HCT116 (cell line): ENCODE measurements at places on chromosomes 12 and 14. TPM values are rescaled to one million over a fixed set of nuclear protein-coding genes. Genes with fewer than 3 reads are reported as not detected.

DNA sequence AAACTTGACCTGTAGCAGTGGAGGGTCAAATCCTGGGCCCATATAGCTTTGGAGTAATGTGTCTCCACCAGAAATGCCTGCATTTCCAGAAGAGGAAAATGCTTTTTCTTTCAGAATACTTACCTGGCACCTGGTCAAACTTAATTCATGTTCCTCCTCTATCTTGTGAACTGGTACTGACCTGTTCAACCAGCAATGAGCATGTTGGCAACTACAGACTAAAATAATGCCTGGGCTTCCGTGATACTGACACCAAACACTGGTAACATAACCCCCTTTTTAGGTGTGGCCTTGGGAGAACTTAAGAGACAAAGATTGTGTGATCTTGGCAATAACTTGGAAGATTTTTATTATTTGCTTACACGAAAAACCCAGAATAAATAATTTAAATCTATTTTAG lies 23.8 kb upstream of the MGST1 start:
- H3K4me3 ChIP-seq = no peak overlapping the region
- H3K36me3 ChIP-seq = no peaks in the 10 kb centered on the region
- H3K27me3 ChIP-seq = no peaks in the 10 kb centered on the region
- no peaks in the 10 kb centered on the region for H3K4me1 ChIP-seq
- no peak overlapping the region for H3K27ac ChIP-seq
- no peak for DNase-seq

GRCh38 chr14:93939304-93940229 lies 12.4 kb downstream of the FAM181A start:
- no peak overlapping the region for H3K27ac ChIP-seq
- H3K36me3 ChIP-seq = no peaks in the 10 kb centered on the region
- no peak overlapping the region for H3K4me3 ChIP-seq
- peaks cover 19% of the 10 kb centered on the region for H3K4me1 ChIP-seq

- no peaks in the 10 kb centered on the region for H3K36me3 ChIP-seq
- H3K4me1 ChIP-seq = peaks cover 31% of the 10 kb centered on the region
- H3K27ac ChIP-seq = peak overlapping the region; percentile 52
- DNase-seq = no peak
- H3K4me3 ChIP-seq = peak overlapping the region; percentile 63
- no peaks in the 10 kb centered on the region for H3K27me3 ChIP-seq
Measured at GRCh38 chr14:75295061-75295461, 16.4 kb downstream of the FOS start.

- DNase-seq = no peak
- peak overlapping the region; percentile 10 for H3K4me3 ChIP-seq
- peak overlapping the region; percentile 77 for H3K27ac ChIP-seq
- H3K27me3 ChIP-seq = no peaks in the 10 kb centered on the region
- H3K4me1 ChIP-seq = peaks cover 64% of the 10 kb centered on the region
- peaks cover 6% of the 10 kb centered on the region; the same call in 1 of the 2 replicates for H3K36me3 ChIP-seq
Measured at GRCh38 chr12:54328595-54329337, 3.8 kb downstream of the COPZ1 start.

- no peak overlapping the region for H3K4me3 ChIP-seq
- H3K27me3 ChIP-seq = no peaks in the 10 kb centered on the region
- H3K27ac ChIP-seq = no peak overlapping the region
- H3K4me1 ChIP-seq = no peaks in the 10 kb centered on the region
Measured at GRCh38 chr12:113142886-113143332, 6.6 kb upstream of the CFAP73 start.

GRCh38 chr14:20440882-20441281 lies 4.9 kb upstream of the KLHL33 start:
- H3K27ac ChIP-seq = no peak overlapping the region
- H3K27me3 ChIP-seq = no peaks in the 10 kb centered on the region
- peaks cover 6% of the 10 kb centered on the region; the same call in 1 of the 2 replicates for H3K36me3 ChIP-seq
- H3K4me3 ChIP-seq = no peak overlapping the region

- DNase-seq = no peak
- no peaks in the 10 kb centered on the region for H3K36me3 ChIP-seq
- peak overlapping the region; percentile 86; the same call in 1 of the 2 replicates for H3K27ac ChIP-seq
Measured at GRCh38 chr12:122021193-122021821, 377 bp upstream of the BCL7A start.

DNA sequence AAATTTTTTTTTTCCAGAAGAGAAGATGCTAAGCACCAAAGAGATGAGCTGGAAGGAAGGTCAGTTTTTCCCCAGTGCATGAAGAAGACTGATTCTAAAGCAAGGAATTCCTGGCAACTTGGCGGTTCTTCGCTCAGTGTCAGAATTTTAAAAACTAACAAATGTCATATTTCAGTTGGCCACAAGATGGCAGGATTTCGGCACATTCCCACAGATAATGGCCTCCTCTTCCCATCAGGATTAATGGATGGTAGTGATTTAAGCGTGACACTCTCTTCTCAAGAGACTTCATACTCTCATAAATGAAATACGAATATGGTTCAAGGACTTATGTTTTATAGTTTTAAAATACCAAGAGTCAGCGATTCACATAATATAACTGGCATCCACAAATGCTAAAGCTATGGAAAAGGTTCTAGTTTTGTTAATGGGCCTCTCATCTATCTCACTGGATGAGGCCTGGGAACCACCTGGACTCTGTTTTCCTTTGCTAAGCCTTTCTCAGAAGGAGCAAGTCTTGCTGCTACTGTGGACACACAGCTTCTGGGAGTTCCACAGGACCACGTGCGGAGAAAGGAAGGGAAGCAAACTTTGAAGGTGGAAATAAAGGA lies 46.1 kb upstream of the PTPRO start:
- H3K36me3 ChIP-seq = no peaks in the 10 kb centered on the region
- no peak overlapping the region for H3K27ac ChIP-seq
- H3K4me3 ChIP-seq = no peak overlapping the region

DNA sequence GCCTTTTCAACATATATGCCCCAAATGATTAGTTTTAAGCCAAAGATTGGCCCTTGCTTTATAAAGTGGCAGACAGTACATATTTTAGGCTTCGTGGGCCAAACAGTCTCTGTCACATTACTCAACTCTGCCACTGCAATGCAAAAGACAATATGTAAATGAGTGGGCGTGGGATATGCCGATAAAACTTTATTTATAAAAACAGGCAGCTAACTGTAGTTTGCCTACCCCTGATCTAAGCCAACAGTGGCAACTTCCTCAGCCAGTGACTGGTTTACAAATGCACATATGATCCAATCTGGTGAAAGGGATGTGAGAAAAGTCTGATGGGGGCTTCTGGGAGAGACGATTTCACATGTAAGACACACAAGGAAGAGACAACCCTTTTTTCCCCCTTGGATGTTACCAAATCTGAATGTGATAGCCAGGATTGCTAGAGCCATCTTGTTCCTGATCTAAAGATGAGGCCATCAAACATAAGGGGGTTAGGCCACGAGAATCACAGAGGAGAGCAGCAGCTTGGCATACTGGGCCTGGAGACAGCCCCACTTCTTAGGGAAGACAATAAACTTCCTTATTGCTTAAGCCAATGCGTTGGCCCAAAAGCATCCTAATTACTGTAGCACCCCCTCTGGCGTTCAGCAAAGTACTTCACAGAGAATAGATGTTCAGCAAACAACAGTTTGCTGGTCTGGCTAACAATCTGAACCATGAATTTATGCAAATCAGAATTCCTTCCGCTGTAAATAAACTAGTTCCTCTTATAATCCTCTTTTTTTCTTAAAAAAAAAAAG lies 75.2 kb upstream of the TMCC3 start:
- H3K4me3 ChIP-seq = no peak overlapping the region
- peaks cover 4% of the 10 kb centered on the region for H3K4me1 ChIP-seq
- DNase-seq = peak; percentile 38
- no peaks in the 10 kb centered on the region for H3K36me3 ChIP-seq

Gene CLEC2B
- total RNA-seq = not detected

Gene PRR4
- 2.2 TPM for total RNA-seq
